Activated effector memory CD4-positive, alpha-beta T cell treated with anti-CD3 and anti-CD28 coated beads, Interleukin-2, amount 50 U/mL, for 16 hours (primary cell): ENCODE measurements at places on chromosomes 16 and 17.

- DNase-seq = no peak
Observed at GRCh38 chr16:50814052-50814451, 72.2 kb downstream of the CYLD start.

GRCh38 chr16:69499541-69500230 is 66.1 kb upstream of the NFAT5 start:
- DNase-seq = no peak

- no peak for DNase-seq
Observed at GRCh38 chr16:87160234-87160636, 157.0 kb downstream of the C16orf95 start.

DNA sequence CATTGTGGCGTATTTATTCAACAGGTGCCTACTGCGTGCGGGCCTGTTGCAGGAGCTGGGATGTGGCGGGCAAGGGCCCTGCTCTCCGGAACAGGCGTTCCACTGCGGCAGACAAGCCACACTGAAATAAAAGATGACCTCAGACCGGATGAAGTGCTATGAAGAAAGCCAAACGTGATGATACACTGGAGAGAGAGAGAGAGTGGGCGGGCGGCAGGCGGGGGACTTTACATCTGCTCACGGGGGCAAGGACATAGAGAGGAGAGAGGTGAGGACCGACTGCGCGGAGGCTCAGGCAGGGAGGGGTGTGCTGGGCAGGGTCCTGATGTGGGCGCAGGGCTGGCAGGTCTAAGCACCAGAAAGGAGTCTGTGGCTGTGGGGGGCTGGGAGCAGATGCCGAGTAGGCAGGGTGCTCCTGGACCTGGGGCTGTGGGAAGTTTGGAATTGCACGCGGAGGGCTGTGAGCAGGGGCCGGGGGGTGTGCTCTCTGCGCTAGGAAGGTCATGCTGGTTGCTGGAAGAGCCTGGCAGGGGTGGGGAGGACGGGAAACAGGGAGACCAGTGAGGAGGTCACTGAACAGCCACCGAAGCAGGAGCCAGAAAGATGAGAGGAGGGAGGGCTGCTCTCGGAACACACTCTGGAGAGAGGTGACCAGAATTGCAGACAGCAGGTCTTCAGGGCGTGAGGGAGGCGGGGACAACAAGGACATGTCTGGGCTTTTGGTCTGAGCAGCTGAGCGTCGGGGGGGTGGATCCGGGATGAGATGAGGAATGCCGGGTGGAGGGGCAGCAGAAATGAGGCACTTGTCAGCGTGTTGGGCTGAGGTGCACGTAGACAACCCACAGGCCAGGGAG is 9.9 kb downstream of the MXRA7 start:
- DNase-seq = no peak

DNA sequence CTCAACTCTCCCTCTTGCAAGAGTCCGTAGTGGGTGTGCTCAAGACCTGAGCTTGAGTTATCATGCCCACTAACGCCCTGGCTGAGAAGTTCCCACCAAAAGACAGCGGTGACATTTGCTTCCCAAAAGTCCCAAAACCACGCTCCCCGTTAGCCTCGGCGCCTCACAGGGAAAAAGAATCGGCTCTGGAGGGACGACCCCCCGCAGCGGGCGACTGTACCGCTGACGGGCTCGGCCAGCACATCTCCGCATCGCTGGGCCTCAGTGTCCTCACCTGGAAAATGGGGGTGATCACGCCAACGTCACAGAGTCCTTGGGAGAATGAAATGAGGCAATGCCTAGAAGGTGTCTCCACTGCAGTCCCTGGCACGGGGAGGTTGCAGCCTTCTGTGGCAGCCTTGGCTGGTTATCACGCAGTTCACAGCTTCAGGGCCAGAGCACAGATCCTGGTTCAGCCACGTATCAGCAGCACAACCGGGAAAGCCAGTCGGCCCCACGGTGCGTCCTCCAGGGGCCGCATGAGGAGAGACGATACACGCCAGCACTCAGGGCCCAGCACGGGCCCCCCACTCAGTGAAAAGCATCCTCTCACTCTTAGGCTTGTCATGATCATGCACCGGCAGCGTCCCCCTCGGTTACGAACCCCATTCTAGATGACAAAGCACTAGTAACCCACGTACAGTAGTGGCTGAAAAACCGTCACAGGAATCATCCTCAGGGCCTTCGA is 32.9 kb downstream of the NXN start:
- DNase-seq = no peak

DNA sequence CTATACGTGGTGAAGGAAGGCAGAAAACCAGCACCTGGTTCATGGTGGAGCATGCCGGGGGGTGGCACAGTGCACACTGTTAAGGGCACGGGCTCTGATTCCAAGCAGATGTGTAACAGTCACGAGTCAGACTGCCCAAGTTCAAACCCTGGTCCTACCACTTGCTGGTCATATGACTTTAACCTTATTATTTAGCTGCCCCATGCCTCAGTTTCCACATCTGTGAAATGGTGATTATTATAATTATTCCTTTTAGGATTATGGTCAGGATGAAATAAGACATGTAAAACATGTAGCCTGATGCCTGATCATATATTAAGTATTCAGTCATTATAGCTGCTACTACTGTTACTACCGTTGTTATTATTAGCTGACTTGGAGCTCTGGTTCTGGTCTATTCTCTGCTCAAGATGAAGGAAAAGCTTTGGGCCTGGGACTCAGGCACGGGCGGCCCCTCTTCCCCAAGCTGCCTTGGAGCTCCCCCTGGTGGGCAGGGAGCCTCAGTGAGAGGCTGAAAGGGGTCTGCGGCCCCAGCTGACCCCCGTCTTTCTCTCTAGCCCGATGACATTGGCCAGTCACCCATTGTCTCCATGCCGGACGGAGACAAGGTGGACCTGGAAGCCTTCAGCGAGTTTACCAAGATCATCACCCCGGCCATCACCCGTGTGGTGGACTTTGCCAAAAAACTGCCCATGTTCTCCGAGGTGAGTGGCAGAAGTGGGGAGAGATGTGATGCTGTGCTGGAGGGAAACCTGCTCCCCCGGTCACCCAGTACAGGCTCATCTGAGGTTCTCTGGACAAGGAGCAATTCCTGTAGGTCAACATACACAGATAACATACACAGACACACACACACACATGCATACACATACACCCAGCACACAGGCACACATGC is 14.0 kb downstream of the NR1D1 start:
- peak; percentile 86 for DNase-seq

DNA sequence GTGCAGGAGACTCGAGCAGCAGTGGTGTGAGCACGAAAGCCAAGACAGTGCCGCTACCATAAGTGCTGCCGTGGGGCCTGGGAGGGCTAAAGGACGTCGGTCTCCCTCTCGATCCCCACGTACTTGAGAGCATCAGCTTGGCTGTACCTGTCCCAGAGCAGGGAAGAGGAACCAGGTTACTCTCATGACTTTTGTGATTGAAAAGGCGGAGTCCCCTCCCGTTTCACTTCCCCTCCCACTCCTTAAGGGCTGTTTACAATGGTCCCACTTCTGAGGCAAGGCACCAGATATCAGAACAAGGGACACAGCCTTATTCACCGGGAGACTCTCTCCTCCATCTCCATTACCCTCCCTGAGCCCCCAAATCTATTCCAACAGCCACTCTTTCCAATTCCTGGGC is 20.1 kb downstream of the CNTNAP1 start:
- no peak for DNase-seq

GRCh38 chr16:68378436-68379415 is 67.9 kb downstream of the PRMT7 start:
- no peak for DNase-seq

- no peak for DNase-seq
Observed at GRCh38 chr16:71629278-71630016, 3.5 kb downstream of the MARVELD3 start.

DNA sequence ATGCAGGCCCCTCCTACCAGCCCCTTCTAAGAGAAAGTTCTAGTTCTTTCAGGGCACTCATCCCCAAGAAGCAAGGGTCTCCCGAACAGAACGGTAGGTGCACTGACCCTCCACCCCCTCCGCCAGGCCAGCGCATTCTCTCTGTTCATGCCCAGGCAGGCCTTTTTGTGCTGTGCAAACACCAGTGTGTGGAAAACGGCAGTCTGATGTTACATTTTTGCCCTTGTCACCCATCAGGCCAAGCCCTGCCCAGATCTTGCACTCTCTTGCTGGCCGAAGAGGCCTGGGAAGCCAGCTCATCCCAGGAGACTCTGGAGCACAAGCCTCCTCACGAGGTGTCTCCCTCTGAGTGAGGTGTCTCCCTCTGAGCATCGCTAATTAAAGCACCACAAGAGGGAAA is 16.1 kb upstream of the MTSS2 start:
- no peak for DNase-seq

DNA sequence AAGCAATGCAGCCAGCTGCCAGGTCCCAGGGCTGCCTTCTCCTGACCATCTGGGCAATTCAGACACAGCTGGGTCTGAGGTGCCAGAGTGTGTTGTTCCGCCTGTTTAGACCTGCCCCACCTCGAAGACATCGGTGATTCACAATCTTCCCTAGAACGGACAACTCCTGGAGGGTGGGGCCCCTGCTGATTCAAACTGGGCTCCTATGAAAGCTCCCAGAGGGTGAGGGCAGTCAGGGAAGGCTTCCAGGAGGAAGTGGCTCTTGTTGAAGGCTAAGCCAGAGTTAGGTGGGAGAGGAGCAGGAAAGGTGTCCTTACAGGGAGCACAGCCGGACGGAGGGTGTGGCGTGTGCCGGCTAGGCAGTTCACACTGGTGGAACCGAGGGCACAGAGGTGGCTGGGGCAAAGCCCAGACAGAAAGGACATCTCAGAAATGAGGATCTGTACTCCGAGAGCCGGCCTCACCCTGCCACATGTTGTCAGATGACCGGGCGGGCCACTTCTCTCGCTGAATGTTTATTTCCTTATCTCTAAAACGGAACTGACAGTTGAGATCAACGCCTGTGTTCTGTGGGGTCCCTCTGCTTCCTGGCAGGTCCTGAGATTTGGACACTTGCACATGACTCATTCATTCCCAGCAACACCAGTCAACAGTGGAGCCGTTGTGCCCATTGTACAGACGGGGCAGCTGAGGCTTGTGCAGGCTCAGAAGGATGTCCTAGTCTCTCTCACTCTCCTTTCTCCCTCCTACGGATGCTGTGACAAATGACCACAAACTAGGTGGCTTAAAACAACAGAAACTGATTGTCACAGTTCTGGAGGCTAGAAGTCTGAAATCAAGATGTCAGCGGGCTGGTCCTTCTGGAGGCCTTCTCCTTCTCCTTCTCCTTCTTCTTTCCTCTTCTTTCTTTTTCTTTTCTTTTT is 26.9 kb upstream of the LITAF start:
- no peak for DNase-seq

DNA sequence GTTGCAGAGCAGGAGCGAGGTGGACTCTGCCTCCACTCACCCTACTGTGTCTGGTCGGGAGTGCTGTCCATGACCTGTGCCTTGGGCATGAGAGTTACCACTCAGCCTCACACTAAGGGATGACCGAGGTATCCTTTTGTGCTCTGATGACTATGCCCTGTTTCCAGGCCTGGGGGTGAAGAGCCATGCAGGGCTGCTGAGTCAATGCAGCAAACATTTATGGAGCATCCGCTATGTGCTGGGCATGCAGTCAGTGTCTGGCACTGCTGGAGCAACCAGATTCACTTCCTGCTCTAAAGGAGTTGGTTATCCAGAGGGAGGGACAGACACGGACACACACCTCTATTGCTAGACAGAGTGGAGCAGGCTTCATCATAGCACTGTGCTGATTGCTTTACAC is 7.6 kb upstream of the HNF1B start:
- DNase-seq = no peak

- no peak for DNase-seq
Observed at GRCh38 chr17:16515933-16516332, 23.9 kb upstream of the LRRC75A start.

DNA sequence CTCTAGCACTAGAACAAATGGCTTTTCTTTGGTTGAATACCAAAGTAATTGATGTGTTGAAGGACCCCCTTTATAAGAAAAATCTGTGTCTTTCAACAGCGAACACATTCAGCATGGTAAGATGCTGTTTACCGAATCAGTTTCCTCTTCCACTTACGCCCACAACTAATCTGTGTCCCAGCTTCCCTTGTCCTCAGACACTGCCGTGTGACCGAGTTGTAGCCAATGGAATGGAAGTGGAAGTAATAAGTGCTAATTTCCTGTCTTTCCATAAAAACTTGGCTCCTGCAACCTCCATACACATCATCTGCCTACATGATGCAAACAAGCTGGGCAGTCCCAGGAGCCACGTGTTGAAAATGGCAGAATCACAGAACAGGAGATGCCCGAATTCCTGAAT is 10.4 kb downstream of the CDIPT start:
- no peak for DNase-seq

DNA sequence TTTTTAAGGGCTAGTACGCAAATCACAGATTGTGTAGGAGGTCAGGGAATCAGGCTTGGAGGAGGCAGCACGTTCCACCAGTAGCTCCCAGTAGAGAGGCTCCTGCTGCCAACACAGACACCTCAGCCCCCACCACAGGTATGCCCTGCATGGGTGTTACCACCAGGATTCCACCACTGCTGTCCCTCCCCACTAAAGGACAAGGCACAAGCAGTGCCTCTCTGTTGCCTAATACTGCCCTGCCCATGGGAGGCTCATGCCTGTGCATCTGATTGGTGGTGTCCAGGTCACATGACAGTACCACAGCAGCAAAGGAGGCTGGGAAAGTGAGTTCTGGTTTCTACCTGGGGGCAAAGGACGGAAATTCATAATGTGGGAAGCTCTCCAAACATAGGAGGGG is 33.6 kb upstream of the CACNG4 start:
- no peak for DNase-seq

DNA sequence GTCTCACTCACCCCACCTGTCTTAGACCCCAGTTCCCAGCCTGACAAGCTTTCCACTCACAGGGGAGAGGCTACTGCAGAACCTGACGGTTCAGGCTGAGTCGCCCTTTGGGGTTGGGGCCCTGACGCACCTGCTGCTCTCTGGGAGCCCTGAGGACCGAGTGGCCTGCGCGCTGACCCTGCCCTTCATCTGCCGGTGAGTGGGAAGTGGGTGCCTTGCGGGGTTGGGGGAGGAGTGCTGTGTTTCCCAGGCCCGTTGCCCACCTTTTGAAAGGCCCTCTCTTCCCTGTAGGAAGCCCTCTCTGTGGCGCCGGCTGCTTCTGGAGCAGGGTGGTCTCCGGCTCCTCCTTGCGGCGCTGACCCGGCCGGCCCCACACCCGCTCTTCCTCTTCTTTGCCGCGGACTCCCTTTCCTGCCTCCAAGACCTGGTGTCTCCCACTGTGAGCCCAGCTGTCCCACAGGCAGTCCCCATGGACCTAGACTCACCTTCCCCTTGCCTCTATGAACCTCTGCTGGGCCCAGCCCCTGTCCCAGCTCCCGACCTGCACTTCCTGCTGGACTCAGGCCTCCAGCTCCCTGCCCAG is 6.1 kb upstream of the TGFB1I1 start:
- no peak for DNase-seq

DNA sequence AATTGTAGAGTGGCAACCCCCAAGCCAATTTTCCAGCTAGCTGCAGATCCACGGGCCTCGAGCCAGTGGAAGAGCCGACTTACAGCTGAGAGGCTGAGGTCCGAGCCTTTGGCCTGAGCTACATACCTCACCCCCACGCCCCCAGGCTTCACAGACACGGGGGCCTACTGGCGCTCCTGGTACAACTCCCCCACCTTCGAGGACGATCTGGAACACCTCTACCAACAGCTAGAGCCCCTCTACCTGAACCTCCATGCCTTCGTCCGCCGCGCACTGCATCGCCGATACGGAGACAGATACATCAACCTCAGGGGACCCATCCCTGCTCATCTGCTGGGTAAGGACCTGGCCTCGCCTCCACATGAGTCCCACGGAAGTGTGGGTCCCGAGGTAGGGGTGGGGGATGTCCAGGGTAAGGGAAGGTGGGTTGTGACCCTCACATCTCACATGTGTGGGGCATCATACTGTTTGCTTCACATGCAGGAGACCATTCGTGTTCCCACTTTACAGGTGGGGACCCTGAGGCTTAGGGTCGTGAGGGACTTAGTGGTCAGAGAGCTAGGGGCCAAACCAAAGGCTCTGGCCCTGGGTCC is 3.4 kb downstream of the ACE start:
- DNase-seq = no peak
